Mesendoderm (in vitro differentiated cells): ENCODE measurements at places on chromosomes 5 and 9.
A peak's percentile ranks its signal among the peaks of the same experiment; 100 is the strongest.

- DNase-seq, result no peak
Measured at GRCh38 chr5:100444961-100445360, 90.2 kb upstream of the FAM174A start.

DNA sequence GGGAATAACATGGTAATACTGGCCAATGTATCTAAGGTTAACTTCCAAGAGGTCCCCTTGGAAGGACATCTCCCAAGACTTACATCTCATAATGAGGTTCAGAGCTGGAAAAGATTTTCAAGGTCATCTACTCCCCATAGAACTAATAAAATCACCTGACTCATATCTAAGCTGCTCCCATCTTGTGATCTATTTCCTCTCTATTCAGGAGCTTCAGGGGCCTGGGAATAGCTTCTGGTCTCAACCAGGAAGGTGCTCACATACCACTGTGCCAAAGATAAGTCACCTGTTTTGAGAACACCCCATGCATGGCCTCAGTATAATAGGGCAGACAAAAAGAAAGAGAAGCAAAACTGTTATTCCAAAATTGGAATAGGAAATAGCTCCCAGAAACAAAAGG is 74.2 kb downstream of the OXCT1 start:
- no peak for DNase-seq

GRCh38 chr5:143206196-143207053 is 197.1 kb downstream of the NR3C1 start:
- DNase-seq, result no peak

DNA sequence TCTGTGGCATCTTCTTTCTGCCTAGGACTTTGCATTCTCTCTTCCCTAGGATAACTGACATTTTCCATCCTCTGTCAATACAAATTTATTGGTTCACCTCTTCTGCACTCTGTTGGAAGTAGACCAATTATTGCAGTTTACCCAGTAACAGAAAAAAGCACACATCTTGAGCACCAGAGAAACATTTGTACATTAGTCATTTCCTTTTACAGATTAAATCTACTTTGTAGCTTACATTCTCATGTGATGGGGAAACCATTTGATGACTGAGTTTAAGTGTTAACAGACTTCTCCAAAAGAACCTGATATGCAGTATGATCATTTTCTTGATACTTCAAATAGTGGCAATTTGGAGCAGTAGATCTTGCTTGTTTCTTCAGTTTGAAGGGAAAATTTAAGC is 1098.8 kb downstream of the DTWD2 start:
- DNase-seq, result no peak

DNA sequence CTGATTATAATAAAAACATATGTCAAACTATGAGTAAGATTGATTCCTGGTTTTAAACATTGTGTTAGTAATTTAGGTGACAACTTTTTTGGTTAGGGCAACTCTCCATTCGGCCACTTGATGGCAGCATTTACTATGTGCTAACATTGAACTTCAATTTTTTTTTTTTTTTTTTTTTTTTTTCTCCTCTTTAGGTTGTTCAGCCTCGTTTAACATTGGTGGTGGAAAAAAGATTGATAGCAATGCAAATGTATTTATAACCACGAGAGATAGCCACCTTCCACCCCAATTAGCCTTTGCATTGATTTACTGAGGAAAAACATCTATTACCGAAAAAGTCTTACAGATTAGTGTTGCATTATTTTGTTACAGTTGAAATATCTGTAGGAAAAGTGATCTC is 159.1 kb downstream of the CSNK1G3 start:
- DNase-seq, result peak; percentile 55

DNA sequence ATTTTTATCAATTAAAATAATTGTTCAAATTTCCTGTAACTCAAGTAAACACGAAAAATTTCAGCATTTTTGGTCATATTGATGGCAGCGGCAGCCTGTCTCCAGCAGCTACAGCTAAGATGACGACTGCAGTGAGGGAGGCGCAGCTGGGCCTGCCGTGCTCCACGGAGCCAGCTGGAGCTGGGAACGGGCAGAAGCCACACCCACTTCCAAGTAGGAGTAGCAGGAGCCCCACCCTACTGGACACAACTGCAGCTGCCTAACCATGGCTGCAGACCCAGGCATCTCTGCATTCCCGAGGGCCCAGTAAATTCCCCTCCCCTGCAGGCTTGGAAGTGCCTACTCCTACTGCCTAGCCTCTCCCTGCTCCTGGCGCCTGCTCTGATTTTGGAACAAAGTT is 2031.7 kb downstream of the EFNA5 start:
- DNase-seq, result peak; percentile 46

GRCh38 chr5:37873988-37874387 is 34.1 kb upstream of the GDNF start:
- no peak for DNase-seq

DNA sequence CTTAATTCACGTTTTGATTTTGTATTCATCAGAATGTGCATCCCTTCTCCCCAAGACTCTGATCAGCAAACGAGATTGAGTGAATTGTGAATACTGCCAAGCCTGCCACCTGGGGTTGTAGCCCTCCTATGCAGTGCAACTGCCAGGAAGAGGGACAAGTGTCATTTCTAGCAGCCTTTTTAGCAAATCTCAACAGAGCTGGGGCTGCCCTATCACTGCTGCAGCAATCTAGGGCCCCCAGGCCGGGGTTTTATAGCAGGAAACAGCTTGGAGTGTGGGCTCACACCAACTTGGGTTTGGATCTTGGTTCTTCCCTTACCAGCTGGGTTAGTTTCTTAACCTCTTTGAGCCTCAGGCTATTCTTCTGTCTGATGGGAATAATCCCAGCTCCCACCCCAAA is 4.0 kb downstream of the CSF1R start:
- DNase-seq, result no peak

GRCh38 chr5:174311121-174311520 is 265.6 kb downstream of the NSG2 start:
- DNase-seq, result no peak

DNA sequence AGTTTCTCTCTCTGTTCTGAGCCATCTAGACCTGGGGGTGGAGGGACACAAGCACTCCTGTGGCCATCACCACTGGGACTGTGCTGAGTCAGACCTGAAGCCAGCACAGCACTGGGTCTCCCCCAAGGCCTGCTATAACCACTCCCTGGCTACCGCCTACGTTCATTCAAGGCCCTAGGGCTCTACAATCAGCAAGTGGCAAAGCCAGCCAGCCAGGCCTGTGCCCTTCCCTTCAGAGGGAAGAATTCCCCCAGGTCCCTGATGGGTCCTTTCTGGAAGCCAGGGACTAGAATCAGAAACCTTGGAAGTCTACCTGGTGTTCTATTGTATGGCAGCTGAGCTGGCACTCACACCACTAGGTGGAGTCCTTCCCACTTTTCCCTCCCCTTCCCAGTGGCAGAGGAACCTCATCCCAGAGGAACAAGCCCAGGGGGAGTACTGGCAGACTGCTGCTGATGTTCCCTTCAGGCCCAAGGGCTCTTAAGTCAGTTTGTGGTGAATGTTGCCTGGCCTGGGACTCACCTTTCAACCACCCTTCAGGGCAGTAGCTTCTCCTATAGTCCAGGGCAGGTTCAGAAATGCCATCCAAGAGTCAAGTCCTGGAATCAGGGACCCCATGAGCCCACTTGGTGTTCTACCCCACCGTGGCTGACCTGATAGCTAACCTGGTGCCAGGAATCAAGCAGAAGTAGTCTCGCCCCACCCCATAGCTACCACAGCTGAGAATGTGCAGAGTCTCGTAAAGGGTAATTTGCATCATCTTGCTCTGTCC is 20.0 kb downstream of the JMY start:
- DNase-seq, result peak; percentile 89

- DNase-seq, result no peak
Measured at GRCh38 chr5:1032011-1032410, 23.4 kb downstream of the NKD2 start.

GRCh38 chr5:17441351-17441750 is 56.7 kb upstream of the TAF11L2 start:
- no peak for DNase-seq

- DNase-seq, result no peak
Measured at GRCh38 chr5:140992828-140993227, 26.6 kb downstream of the PCDHAC2 start.

GRCh38 chr5:17127743-17128231 is 89.6 kb upstream of the BASP1 start:
- DNase-seq, result no peak

GRCh38 chr5:84292000-84292642 is 92.6 kb downstream of the EDIL3 start:
- no peak for DNase-seq

DNA sequence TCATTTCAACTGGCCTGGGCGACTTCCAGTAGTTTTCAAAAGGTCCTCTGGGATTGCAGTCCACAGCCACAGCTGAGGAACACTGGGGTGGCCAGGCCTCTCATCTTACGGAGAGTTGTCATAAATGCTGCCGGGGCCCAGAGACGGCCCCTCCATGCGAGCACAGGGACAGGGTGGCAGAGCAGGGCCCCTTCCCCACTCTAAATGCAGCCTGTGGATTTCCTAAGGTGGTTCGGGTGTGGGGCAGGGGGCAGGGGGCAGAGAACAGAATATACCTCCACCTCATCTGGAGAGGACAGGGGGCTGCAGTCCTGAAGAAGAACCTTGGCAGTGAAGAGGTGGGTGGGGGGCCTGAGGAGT is 113.6 kb upstream of the TBC1D2 start:
- no peak for DNase-seq

DNA sequence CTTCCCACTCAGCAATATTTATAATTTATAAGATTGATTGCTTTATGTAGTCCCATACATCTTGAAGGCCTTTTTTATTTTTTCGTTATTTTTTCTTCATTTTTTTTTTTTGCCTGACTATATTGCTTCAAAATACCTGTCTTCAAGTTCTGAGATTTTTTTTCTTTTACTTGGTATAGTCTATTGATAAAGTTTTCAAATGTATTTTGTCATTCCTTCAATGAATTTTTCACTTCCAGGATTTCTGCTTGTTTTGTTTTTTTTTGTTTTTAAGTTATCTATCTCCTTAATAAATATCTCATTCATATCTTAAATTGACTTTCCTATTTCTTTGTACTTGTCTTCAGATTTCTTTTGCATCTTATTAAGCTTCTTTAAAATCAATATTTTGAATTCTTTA is 905.6 kb upstream of the CDH6 start:
- DNase-seq, result no peak

DNA sequence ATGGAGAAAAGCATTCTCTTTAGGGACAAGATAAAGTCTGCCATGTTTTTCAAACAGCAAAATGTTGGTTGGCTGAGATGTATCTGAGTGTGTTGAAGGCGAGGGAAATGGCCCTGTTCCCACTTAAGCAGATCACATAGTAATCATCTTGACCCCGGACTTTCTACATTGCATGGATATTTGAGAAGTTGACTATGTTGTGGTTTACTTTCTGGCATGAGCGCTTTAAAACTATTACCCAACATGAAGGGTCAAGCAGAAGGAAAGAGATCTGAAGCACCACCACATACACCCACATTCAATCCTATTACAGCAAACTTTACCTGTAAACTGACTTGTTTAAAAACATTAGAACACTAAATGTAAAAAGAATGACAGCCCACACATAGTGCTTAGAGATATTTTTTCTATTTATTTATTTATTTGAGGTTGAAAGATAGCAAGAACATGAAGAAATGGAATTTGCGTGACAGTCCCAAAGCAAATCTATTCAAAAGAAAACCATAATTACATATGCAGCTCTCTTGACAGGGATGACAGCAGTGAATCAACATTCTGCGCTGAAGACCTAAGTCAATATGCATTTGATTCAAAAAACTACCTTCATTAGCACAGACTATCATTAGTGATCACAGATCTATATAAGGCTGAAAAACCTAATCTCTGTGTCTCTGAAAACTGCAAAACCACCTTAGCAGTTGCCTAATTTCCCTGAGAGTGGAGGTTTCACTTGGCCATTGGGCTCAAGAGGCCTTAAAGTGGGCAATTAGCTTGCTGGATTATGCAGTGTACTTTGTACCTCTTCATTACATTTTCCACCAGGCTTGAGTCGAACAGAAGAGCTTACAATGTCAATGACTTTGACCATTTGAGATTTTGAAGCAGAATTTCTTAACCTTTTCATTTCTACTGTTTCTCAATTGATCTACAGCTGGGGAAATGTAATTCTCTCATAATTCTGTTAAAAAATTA is 195.0 kb downstream of the PDE4D start:
- no peak for DNase-seq

DNA sequence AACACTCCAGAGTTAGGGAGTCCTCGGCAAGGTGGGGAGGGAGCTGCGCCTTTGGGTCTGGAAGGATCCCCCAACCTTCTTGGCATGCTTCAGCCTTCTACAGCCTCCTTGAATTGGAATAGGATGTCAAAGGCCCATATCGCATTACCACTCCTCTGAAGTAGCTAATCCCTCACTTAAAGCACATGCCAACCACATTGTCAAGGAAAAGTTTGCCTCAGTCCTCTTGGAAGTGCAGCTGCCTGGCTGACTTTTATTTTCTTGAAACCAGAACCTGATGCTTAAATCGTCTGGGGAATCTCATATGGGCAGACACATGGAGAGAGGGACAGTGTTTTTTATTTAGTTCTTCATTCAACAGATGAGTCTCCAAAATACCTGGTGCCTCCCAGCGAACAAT is 14.5 kb downstream of the CXCL14 start:
- no peak for DNase-seq

DNA sequence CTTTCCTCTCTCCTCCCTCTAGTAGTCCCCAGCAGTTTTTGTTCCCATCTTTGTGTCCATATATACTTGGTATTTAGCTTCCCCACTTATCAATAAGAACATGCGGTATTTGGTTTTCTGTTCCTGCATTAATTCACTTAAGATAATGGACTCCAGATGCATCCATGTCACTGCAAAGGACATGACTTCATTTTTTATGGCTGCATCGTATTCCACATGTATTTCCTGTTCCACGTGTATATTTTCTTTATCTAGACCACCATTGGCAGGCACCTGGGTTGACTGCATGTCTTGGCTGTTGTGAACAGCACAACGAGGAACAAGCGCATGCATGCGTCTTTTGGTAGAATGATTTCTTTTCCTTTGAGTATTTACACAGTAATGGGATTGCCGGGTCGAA is 6.2 kb downstream of the ZNF79 start:
- no peak for DNase-seq

DNA sequence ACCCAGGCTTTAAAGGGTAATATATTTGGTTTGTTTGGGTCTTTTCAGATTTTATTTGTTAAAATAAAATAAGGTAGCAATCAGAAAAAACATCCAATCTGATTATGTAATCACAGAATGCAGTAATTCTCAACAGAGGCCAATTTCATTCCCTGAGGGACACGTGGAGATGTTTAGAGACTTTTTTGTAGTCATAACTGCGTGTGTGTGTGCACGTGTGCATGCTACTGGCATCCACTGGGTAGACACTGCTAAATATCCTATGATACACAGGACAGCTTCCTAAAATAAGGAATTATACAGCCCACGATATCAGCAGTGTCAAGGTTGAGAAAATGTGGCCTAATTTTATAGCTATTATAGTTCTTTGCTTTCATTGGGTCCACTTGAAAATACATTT is 180.8 kb upstream of the KLF9 start:
- DNase-seq, result no peak

GRCh38 chr9:84337252-84337651 is 3.3 kb downstream of the SLC28A3 start:
- DNase-seq, result no peak

DNA sequence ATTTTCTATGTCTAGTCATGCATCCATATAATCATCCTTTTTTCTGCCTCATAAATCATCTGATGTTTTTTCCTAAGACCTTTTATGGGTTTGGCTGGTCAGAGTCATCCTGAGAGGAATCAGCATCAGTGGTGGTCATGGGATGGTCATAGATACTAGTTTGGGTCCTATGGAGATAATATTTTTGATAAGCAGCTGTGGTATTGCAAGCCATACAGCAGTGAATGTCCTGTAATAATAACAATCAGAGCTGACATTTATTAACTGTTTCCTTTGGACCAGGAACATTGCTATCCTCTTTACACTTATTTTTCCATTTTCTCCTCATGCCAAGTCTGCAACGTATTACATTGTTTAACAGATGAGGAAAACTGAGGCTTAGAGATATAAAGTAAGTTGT is 83.1 kb downstream of the TEX10 start:
- DNase-seq, result no peak
